ENCODE measurements at places on chromosomes 1 and 21.

- no peak for DNase-seq
Observed at GRCh38 chr1:162145966-162146696, 76.6 kb downstream of the NOS1AP start.

GRCh38 chr21:43867948-43868347, 2.9 kb downstream of the AGPAT3 start:
- DNase-seq, result no peak

GRCh38 chr1:51444534-51445192, 74.4 kb downstream of the EPS15 start:
- no peak for DNase-seq

- no peak for DNase-seq
Observed at GRCh38 chr1:211870156-211870555, 39.6 kb upstream of the LPGAT1 start.

DNA sequence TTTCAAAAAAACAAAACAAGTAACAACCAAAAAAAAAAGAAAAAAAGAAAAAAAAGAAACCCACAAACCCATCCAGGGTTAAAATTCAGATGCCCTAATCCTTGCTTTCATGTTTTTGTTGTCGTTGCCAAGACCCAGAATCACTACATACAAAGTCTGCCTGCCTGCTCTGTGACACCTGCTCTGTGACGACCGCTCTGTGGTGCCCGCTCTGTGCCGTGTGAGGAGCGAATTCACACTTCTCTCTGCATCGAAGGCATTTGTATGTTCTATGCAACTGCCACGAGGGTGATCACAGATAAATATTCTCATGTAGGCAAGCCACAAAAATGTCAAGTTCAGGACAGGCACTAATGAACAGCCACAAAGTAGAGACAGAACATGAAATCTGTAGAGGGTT, 178.6 kb downstream of the SLC45A1 start:
- no peak for DNase-seq

- no peak for DNase-seq
Observed at GRCh38 chr1:96292141-96292540, 429.4 kb upstream of the PTBP2 start.

GRCh38 chr1:205595435-205595834, 36.4 kb downstream of the ELK4 start:
- DNase-seq, result no peak

GRCh38 chr1:71210718-71211117, 129.9 kb upstream of the ZRANB2 start:
- DNase-seq, result peak; percentile 5

- no peak for DNase-seq
Observed at GRCh38 chr1:44047131-44047530, 15.9 kb upstream of the SLC6A9 start.

GRCh38 chr1:229040630-229041358, 230.1 kb upstream of the RAB4A start:
- no peak for DNase-seq

DNA sequence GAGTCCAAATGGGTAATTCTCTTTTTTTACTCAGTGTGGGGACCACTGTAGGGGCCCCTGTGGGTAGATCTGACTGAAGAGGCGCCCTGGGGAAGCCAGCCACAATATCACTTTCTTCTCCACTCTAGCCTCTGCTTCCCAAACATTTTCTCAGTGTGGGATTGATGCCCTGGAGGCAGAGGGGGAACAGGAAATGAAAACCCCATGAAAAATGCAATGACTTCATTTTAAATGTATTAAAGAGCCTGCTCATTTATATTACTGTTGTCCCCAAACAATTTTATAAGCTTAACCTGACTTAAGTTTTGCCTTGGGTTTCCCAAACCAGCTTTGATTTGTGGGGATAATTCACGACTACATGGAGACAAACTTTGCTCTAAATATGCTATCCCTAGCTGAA, 181.9 kb downstream of the C1orf94 start:
- DNase-seq, result peak; percentile 36

DNA sequence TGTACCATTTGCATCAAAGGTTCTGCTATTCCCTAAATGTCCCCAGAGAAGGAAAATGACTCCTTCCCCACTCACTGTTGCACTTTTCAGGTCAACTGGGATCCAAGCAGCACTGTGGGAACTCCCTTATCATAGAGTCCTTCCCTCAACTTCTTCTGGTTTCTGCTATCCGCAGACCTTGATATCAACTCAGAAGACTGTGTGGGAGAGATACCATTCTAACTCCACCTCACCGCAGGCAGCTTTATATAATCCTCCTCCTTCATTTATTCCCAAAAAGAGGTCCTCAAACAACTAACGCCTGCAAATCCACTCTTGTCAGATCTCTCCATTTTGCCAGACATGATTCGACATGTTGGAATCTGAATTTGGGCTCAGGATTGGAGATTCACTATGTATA, 27.3 kb downstream of the LHX9 start:
- no peak for DNase-seq

GRCh38 chr1:64199154-64199553, 4.3 kb upstream of the UBE2U start:
- peak; percentile 28 for DNase-seq

GRCh38 chr1:242189591-242189990, 190.7 kb upstream of the MAP1LC3C start:
- DNase-seq, result no peak

GRCh38 chr1:106571109-106571508, 485.4 kb upstream of the PRMT6 start:
- DNase-seq, result peak; percentile 30

- DNase-seq, result peak; percentile 88
Observed at GRCh38 chr1:67135354-67135753, 584 bp upstream of the C1orf141 start.

DNA sequence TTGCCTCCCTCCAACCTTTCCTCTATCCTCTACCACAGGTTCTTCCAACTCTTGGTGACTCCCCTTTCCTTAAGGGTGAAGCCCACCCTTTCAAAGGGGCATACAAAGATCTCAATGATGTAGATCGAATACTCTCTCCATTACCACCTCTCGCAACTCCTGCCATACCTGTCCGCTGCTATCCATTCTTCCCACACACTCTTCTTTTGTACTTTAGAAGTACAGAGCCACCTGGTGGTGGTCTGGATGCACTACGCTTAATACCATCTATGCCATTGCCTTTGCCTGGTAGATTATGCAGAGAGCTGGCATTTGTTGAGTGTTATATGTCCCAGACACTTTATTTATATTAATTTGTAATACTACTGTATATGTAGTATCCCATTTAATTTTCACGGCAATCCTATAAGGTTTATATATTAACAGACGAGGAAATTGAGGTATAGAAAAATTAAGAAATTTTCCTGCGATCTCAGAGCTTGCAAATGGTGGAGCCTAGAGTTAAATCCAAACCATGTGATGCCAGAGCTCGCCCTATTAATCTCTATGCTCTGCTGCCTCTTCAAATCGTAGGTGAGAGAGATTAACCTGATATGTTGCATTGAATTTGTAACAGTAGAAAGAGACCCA, 22.9 kb downstream of the TSHB start:
- peak; percentile 40 for DNase-seq

All from fibroblast of skin of right biceps (primary cell).